ENCODE measurements at places on chromosomes 4 and X.

GRCh38 chr4:56757261-56757746, 64.2 kb downstream of the SPINK2 start:
- H3K36me3 ChIP-seq, result no peaks in the 10 kb centered on the region
- DNase-seq, result peak; percentile 30
- H3K27ac ChIP-seq, result peak overlapping the region; percentile 76
- H3K27me3 ChIP-seq, result no peaks in the 10 kb centered on the region
- H3K4me1 ChIP-seq, result no peaks in the 10 kb centered on the region

DNA sequence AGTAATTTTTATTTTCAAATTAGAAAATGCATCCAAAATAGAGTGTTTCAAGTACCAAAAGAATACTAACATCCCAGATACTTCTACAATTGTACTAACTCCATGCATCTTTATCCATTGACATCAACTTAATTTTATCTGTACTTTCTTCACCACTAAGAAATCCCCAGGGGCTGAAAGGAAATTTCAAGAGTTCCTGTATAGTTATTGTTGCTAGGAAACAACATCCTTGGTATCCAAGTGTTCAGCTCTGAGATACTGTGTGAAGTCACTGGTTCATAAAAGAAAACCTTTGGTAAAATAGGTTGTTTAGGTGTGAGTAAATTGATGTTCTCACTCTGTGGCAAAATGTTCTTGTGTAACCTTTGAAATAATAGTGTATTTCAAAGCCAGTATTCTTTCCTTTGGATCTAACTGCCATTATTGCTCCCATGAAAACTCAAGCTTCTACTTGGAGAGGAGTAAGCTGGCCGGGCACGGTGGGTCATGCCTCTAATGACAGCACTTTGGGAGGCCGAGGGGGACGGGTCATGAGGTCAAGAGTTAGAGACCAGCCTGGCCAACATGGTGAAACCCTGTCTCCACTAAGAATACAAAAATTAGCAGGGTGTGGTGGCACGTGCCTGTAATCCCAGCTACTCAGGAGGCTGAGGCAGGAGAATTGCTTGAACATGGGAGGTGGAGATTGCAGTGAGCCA, 72.9 kb downstream of the COMMD8 start:
- H3K27me3 ChIP-seq, result no peaks in the 10 kb centered on the region
- H3K4me3 ChIP-seq, result no peak overlapping the region
- H3K27ac ChIP-seq, result no peak overlapping the region
- no peaks in the 10 kb centered on the region for H3K4me1 ChIP-seq

GRCh38 chrX:33138677-33139249, 72.6 kb downstream of the DMD start:
- H3K27me3 ChIP-seq, result no peaks in the 10 kb centered on the region
- H3K27ac ChIP-seq, result no peak overlapping the region
- no peak for DNase-seq
- H3K4me1 ChIP-seq, result no peaks in the 10 kb centered on the region

DNA sequence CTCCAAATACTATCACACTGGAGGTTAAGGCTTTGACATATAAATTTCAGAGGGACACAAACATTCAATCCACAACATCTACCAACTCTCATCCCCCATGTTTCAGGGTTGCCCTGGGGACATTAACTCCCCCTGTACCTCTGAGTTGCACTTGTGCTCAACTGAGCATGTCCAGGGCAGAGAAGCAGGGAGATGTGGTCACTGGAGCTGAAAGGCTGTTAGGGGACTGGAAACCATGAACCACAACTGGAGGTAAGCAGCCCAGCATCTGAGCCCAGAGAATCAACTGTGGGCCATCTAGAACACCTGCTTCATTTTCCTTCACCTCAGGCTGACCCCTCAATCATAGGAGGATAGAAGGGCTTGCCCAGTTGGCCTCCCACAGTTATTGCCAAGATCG, 641.1 kb downstream of the MID1IP1 start:
- no peak overlapping the region for H3K27ac ChIP-seq
- no peaks in the 10 kb centered on the region for H3K27me3 ChIP-seq

DNA sequence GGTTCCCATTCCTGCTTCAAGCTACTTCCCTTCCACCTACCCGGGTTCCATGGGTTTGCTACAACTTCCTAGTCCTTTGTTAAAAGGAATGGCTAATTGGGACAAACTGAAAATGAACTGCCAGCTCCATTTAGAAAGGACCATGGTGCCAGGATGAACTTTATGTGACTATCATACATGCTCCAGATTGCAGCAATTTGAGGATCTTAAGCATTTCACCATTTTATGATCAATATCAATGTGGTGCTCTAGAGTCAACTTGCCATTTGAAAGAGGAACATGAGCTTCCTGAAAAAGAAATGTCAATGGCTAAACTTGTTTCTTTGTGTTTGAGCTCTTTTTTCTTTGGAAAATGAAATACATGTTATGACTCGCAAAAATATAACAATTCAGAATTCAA, 92.7 kb upstream of the IL15 start:
- H3K4me1 ChIP-seq, result no peaks in the 10 kb centered on the region
- DNase-seq, result no peak
- no peaks in the 10 kb centered on the region for H3K27me3 ChIP-seq
- no peak overlapping the region for H3K27ac ChIP-seq

DNA sequence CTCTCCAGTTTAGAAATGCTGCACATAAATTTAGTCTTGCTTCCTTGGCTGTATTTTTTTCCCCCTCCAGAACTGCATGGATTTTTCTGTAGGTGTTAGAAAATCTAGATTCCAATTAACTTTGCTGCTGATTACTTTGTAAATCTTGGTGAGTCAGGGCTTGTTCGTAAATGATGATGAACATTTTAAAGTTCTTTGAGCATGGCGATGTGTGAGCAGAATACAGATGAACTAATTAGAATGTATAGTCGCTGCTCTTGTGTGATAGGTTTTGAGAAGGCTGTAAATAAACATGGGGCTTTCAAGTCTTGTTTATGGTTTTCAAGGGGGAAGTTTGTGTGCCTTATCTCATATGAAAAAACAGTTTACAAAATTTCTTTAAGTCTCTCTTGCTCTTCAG, 23.3 kb downstream of the LIMCH1 start:
- H3K27ac ChIP-seq, result no peak overlapping the region
- no peak for DNase-seq
- no peaks in the 10 kb centered on the region for H3K4me1 ChIP-seq
- no peak overlapping the region for H3K4me3 ChIP-seq
- no peaks in the 10 kb centered on the region for H3K36me3 ChIP-seq

DNA sequence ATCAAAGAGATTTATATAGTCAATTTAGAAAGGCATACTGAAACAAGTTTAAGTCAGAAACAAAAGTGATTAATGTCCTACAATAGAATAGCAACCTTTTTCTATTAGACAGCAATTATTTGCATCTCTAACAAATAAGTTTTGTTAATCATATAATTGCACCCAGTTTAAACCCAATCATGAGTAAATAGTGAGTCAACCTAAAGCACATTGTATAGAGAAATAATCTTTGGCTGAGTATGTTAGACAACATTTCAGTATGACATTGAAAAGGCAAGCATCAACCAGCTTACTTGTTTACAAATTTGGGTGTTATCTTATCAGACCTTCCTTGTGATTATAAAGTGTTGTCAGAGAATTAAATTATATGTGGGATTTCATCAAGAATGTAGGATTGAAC, 209.5 kb downstream of the IL15 start:
- H3K4me1 ChIP-seq, result no peaks in the 10 kb centered on the region
- H3K36me3 ChIP-seq, result no peaks in the 10 kb centered on the region
- H3K27me3 ChIP-seq, result no peaks in the 10 kb centered on the region
- DNase-seq, result no peak
- H3K27ac ChIP-seq, result no peak overlapping the region

- DNase-seq, result peak; percentile 75
- H3K4me1 ChIP-seq, result peaks cover 14% of the 10 kb centered on the region
- no peaks in the 10 kb centered on the region for H3K27me3 ChIP-seq
- no peak overlapping the region for H3K4me3 ChIP-seq
- H3K36me3 ChIP-seq, result no peaks in the 10 kb centered on the region
Measured at GRCh38 chr4:48698029-48698971, 81.8 kb downstream of the FRYL start.

GRCh38 chr4:13054420-13054970, 429.6 kb downstream of the RAB28 start:
- H3K27me3 ChIP-seq, result no peaks in the 10 kb centered on the region
- no peak overlapping the region for H3K27ac ChIP-seq
- H3K4me3 ChIP-seq, result no peak overlapping the region
- no peaks in the 10 kb centered on the region for H3K4me1 ChIP-seq

- no peak for DNase-seq
- no peak overlapping the region for H3K4me3 ChIP-seq
- no peaks in the 10 kb centered on the region for H3K4me1 ChIP-seq
- no peak overlapping the region for H3K27ac ChIP-seq
- no peaks in the 10 kb centered on the region for H3K27me3 ChIP-seq
- H3K36me3 ChIP-seq, result no peaks in the 10 kb centered on the region
Measured at GRCh38 chr4:76270244-76271175, 19.0 kb downstream of the FAM47E start.

GRCh38 chr4:40782876-40783275, 33.1 kb downstream of the NSUN7 start:
- DNase-seq, result no peak
- no peak overlapping the region for H3K27ac ChIP-seq
- peaks cover 13% of the 10 kb centered on the region for H3K36me3 ChIP-seq
- no peak overlapping the region for H3K4me3 ChIP-seq

DNA sequence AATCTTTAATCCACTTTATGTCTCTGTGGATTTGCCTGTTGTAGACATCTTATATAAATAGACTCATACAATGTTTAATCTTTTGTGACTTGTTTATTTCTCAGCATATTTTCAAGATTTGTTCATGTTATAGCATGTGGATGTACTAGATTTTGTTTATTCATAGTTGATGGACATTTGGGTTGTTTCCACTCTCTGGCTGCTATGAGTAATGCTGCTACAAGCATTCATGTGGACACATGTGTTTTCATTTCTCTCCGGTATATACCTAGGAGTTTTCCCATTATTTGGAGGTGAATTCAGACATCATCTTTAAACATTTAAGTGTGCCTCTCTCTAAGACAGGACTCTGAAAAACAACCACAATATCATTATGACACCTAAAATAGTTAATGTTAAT, 2.3 kb downstream of the IKBKG start:
- H3K36me3 ChIP-seq, result peaks cover 26% of the 10 kb centered on the region
- DNase-seq, result no peak
- no peak overlapping the region for H3K4me3 ChIP-seq
- H3K27ac ChIP-seq, result no peak overlapping the region

GRCh38 chr4:40931238-40931637, 181.5 kb downstream of the NSUN7 start:
- no peak for DNase-seq
- H3K4me1 ChIP-seq, result no peaks in the 10 kb centered on the region
- no peak overlapping the region for H3K4me3 ChIP-seq
- no peak overlapping the region for H3K27ac ChIP-seq
- H3K36me3 ChIP-seq, result peaks cover 7% of the 10 kb centered on the region
- H3K27me3 ChIP-seq, result no peaks in the 10 kb centered on the region

DNA sequence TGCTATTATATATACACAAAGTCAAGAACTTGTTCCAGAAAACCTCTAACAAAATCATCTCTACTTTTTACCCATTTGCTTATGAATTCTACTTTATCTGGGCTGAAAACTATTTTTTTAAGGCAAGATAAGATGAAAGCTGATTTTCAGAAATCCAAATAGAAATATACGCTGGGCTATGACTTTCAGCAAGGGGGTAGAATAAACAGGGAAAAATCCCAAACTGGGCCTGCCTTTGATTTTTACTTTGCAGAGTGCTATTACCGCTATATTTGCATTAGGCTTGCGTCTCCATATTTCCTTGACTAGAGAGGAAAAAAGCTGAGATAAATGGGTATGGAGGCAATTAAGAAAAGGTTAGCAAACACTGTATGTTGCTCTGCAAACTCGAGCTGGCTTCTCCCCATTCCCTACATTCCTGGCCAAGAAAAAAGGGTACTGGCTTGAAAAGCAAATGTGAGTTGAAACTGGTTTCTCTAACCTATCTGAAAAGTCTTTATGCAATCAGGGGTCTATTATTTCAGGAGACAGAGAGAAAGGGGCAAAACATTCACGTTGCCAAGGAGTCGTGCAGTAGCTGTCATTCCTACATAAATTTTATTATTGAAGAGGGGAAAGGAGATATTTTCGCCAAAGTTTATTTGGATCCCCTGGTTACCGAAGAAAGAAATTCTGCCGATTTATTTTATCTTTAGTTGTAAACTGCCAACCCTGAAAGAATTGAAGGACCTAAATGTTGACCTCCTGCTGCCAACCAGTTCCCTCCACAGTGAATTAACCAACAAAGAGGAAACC, 2.2 kb downstream of the TMEM47 start:
- no peaks in the 10 kb centered on the region for H3K4me1 ChIP-seq
- H3K27ac ChIP-seq, result no peak overlapping the region
- DNase-seq, result no peak
- H3K4me3 ChIP-seq, result peak overlapping the region; percentile 56

DNA sequence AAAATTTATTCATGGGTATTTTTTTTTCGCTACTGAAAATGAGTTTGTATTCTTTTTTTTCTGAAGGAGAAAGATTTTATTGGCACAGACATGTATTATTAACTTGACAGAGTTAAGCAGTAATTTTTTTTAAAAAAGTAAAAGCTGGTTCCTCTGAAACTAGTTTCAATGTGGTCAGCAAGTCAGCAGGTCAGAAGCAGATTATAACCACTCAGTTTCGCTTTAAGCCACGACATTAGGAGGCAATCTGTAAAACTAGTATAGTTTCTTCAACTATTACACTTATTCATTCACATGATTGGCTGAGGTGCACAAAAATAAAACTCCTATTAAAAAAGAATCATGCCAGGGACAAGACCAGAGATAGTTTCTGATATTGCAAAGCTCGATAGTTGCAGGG, 714.2 kb upstream of the PCDH7 start:
- H3K27me3 ChIP-seq, result no peaks in the 10 kb centered on the region
- no peaks in the 10 kb centered on the region for H3K36me3 ChIP-seq
- H3K4me3 ChIP-seq, result no peak overlapping the region
- H3K4me1 ChIP-seq, result no peaks in the 10 kb centered on the region

- H3K4me3 ChIP-seq, result no peak overlapping the region
- H3K27ac ChIP-seq, result no peak overlapping the region
- no peaks in the 10 kb centered on the region for H3K27me3 ChIP-seq
- DNase-seq, result no peak
Measured at GRCh38 chr4:5524446-5525299, 183.7 kb downstream of the EVC2 start.

DNA sequence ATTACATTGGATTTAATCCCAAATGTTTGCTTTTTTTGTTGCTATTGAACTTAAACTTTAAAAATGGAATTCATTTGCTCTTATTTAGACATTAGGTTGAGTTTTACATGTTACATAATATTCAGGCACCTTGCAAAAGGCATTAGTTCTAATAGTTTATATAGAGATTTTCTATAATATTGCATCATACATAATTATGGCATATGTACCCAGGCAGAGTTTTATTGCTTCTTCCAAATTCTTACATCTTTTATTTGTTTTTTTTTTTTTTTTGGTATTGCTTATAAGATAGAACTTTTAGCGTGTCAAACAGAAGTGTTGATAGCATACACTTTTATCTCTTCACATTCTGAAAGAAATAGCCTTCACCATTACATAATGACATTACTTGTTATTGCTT, 487.7 kb downstream of the GABRG1 start:
- H3K4me3 ChIP-seq, result no peak overlapping the region
- no peak overlapping the region for H3K27ac ChIP-seq
- DNase-seq, result no peak
- no peaks in the 10 kb centered on the region for H3K4me1 ChIP-seq

GRCh38 chr4:16001484-16001858, 38.5 kb upstream of the FGFBP2 start:
- peak; percentile 90 for DNase-seq
- no peaks in the 10 kb centered on the region for H3K27me3 ChIP-seq
- H3K4me3 ChIP-seq, result no peak overlapping the region
